ENCODE measurements at places on chromosomes 1 and 21.

GRCh38 chr1:45071567-45071966 lies 59.5 kb downstream of the UROD start:
- DNase-seq = no peak

- no peak for DNase-seq
Measured at GRCh38 chr1:62386351-62387121, 50.3 kb upstream of the USP1 start.

GRCh38 chr1:223700942-223701637 lies 11.2 kb upstream of the CAPN2 start:
- DNase-seq = no peak

DNA sequence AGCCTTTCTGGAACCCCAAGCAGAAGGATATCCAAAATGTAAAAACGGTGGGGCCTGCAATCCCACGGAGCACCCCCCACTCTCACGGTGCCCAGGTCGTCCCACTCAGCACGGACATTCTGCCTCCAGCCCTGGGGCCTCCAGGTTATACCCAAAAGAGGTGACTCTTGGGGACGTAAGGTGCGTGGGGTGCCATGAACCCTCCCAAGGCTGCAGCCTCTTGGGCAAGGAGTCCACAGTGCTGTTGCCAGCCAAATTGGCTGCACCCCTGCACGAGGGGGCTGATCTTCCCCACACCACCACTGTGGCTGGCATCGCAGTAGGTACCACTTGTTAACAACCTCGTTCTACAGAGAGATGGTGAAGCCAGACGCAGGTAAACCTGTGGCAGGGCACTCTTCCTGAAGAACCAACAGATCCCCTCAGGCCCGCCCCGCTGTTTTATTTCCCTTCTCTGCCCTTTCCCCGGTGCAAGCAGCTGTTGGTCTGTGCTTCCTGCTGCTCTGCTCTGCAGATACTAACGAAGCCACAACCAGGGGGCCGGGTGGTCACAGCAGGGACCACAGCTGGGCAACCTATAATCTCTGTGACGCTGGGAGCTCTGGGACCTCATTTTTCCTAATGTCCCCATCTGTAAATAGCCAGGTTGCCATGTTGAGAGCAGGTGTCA lies 8.7 kb downstream of the TFF3 start:
- no peak for DNase-seq

- DNase-seq = no peak
Measured at GRCh38 chr1:110123224-110123623, 11.0 kb downstream of the UBL4B start.

- DNase-seq = no peak
Measured at GRCh38 chr1:236887081-236887480, 92.0 kb downstream of the MTR start.

GRCh38 chr1:18279351-18280074 lies 171.9 kb downstream of the IGSF21 start:
- no peak for DNase-seq

DNA sequence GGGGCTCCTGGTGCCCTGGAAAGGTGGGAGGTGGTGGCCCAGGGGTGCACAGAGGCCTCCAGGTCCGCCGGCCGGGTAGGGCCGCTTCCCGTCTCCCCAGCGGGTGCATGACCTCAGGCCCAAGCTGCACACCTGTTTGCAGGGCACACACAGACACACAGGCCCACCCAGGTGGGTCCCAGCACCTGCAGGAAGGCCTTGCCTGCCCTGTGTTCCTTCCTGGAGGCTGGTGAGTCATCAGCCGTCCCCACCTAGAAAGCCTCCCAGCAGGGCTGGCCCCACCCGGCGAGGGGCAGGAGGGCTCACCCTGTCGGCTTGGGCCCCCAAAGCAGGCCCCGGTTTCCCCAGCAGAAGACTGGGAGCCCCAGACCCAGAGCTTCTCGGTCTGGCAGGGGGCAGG lies 23.6 kb upstream of the TTLL10 start:
- no peak for DNase-seq

- no peak for DNase-seq
Measured at GRCh38 chr1:176919386-176920378, 244.8 kb downstream of the ASTN1 start.

GRCh38 chr21:26332867-26333266 lies 162.3 kb upstream of the APP start:
- no peak for DNase-seq

DNA sequence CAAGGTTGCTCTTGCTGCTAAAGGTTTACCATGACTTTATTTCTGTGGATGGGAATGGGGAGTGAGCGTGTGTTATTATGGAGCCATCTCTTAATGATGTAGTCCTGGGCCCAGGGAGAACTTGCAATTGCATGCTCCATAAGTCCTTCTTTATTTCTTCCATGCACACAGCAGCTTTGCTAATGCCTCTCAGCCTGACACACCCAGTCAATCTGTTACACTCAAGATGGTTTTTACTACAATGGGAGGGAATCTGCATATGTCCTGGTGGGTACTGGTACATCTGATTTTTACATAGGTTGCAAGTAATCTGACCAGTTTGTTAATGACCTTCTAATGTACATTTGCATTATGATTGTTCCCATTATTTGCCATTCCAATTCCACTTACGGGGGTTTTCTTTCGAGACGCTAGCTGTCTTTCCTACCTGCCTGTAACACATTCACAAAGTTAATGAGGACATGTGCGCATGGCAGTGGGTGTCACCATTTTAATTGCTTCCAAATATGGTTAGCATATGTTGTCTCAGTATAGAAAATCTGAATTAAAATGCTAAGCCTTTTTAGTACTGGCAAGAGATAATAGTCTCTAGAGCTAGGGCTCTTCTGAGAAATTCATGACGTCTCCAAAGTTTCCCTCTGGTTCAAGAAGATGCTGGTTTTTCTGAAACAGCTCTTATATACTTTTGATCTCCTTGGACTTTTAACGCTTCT lies 188.2 kb downstream of the GRIK1 start:
- no peak for DNase-seq

GRCh38 chr21:46083791-46084561 lies 13.9 kb upstream of the COL6A2 start:
- no peak for DNase-seq

DNA sequence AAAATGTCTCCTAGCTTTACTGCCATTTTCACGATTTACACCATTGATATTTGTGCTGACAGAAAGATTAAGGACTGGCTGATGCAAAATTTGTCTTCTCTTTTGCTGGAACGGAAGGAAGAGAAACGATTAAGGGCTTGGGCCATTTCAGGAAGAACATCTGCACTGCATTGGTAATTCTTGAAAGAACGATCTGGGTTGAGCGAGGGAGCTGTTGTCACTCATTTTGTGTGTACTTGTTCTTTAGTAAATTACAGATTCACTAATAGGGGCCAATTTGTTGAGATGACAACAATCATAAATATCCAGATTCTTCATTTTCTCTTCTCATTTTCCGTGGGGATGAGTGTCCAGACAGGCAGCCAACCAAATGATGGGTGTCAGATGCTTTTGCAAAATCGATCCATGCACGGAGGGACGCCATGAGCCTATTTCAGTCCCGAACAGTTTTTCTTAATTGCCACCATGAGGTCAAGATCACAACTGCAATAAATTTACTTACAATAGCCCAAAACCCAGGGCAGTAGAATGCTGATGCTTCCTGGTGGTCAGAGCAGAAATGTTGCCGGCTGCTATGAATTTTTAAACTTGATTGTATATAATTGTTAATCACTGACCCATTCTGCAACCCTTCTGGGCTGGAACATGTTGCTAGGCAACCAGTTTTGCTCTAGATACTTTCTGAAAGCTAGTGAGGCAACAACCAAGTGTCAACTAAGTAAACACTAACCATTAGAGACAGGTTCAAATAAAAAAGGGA lies 132.4 kb upstream of the TIAM1 start:
- no peak for DNase-seq

GRCh38 chr1:29197590-29197924 lies 15.9 kb upstream of the SRSF4 start:
- DNase-seq = peak; percentile 4

GRCh38 chr1:82813386-82813785 lies 1012.7 kb downstream of the ADGRL2 start:
- no peak for DNase-seq

GRCh38 chr21:34733852-34734251 lies 65.1 kb downstream of the CLIC6 start:
- no peak for DNase-seq

DNA sequence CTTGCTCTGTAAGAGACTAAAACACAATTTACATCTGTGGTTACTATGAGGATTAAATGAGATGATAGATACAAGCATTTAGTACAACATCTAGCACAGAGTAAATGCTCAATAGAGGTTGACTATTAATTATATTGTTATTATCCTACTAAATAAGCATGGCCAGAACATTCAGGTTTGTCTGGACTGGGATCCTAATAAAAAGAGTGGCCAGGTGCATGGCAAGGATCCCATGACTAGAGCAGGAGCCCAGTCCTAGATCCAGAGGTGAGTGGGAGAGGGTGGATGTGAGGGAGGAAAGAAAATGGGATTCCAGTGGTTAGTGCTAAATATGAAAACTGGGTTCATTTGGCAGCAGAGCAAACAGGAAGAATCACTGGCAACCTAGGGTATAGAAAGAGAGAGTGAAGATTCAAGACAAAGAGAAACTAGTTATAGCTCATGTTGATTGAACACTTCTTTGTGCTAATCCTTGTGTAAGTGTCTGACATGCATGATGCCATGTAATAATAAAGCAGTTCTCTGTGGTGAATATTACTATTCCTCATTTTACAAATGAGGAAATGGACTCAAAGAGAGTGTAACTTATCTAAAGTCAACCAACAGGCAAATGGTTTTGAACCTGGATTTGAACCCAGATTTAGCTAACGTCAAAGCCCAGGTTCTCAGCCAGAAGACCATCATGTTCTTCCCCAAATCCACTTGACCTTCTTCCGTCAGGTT lies 71.1 kb upstream of the FGGY start:
- no peak for DNase-seq

DNA sequence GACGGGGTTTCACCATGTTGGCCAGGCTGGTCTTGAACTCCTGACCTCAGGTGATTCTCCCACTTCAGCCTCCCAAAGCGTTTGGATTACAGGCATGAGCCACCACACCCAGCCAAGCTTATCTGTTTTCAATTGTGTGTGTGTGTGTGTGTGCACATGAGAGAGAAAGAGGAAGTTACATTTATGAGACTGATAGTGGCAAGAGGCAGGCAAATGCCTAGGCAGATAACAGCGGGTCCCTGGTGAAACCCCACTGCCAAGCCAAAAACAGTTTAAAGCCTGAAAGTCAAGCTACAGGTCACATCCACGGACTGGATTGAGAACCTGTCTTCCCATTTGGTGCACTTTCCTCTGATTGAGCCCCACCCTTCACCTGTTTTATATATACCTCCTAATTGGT lies 35.1 kb upstream of the IFNGR2 start:
- DNase-seq = no peak

- DNase-seq = peak; percentile 8
Measured at GRCh38 chr1:15578921-15579682, 5.7 kb downstream of the AGMAT start.

DNA sequence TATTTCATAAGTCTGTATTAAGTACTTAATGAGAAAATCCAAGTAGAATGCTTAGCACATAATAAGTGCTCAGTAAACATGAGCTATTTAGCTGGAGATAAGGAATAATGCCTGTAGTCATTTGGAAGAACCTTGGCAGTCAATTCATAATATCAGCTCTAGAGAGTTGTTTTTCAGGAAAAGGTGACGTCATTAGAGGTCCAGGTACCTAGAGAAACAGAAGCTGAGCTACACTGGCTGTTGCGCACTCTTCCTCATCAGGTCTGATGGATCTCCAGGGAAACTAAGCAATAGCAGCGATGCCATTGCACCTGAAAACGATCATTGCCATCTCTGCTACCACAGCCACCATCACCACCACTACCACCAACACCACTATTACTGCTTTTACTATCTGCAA lies 187.8 kb upstream of the PLD5 start:
- DNase-seq = no peak

All from activated gamma-delta T cell treated with anti-CD3 and anti-CD28 coated beads, Interleukin-2, amount 50 U/mL, for 16 hours (primary cell).